ENCODE measurements at places on chromosomes 4 and X.
A peak's percentile ranks its signal among the peaks of the same experiment; 100 is the strongest.

- no peak for DNase-seq
Measured at GRCh38 chrX:112941209-112941837, 100.7 kb upstream of the AMOT start.

DNA sequence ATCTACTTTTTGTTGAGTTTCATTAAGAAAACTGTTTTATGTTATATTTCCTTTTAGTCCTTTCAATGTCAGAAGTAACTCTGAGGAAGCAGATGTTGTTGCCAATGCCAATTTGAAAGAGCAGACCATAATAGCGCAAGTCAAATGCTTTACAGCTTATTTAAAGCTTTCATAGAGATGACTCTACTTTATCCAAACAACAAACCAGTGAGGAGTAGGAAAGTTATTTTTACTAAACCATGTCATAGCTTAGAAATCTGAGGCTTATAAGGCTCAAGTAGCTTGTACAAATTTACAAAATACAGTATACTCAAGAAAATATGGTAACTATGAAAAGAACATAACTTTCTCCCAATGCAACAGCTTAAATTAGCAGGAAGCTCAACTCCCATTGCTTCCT, 40.1 kb upstream of the SPOCK3 start:
- no peak for DNase-seq

DNA sequence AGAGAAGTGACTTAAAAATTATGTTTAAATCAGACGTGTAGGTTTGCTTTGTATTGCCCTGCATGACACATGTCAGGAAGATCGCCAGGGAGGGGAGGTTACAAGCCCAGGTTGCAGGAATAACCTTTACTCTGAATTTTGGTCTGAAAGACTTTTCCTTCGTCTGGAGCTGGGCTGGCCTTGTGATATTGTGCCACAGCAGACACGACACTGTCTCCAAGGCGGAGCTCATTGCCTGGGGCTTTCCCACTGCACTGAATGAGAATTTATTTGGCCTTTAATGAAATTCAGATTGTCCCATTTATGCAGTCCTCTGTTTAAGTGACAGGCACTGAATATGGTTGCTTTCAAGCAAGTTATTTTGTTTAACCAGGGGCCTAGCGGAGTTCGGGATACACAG, 45.1 kb downstream of the RHOH start:
- peak; percentile 41 for DNase-seq

- DNase-seq, result no peak
Measured at GRCh38 chr4:106369456-106370060, 980 bp upstream of the GIMD1 start.

- no peak for DNase-seq
Measured at GRCh38 chr4:168802222-168802621, 207.8 kb downstream of the CBR4 start.

DNA sequence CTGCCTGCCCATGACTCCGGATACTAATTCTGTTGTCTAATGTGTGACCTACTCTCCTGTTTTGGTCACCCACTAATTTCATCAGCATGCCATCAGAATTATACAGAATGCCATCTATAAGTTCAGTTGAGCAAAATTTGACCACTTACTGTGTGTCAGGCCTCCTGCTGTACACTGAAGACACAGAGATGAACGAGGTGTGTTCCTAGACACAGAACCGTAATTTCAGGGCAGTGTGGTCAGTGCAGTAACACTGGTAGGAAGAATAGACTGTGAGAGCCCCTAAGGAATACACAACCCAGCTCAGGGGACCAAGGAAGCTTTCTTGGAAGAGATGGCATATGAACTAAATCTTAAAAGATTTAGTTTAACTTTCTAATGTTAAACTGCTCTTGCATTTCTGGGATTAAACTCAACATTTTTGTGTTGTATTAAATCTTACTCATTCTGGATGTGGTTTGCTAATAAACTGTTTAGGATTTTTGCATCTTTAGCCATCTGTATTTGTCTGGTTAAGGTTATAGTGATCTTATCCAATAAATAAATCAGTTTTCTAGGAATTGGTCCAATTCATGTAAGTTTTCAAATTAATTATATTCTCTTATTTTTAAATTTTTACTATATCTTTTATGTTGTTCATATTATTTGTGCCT, 34.3 kb downstream of the KANTR start:
- no peak for DNase-seq

- DNase-seq, result no peak
Measured at GRCh38 chr4:6123976-6124375, 76.4 kb downstream of the JAKMIP1 start.
